Stimulated activated CD8-positive, alpha-beta memory T cell treated with anti-CD3 and anti-CD28 coated beads, Interleukin-7, amount 100 ng/mL, for 1 hour (primary cell): ENCODE measurements at places on chromosomes 2 and 18.

GRCh38 chr2:105518897-105519296, 120.0 kb upstream of the FHL2 start:
- DNase-seq, result no peak

DNA sequence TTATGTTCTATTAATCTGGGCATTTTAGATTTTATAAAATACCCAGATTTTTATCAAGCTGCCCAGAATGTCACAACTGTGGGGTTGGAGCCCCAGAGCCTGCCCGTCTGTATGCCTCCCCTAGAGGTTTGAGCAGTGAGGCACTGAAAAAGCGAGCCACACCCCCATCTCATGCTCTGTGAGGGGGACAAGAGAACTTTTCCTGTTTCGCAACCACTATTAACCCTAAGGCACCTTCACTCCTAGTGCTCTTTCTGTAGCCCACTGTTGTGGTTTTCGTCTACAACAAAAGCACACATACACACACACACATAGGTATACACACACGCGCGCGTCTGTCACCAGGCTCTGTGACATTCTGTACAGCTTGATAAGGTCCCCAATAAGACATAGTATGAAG, 38.0 kb downstream of the DCDC2C start:
- DNase-seq, result no peak

DNA sequence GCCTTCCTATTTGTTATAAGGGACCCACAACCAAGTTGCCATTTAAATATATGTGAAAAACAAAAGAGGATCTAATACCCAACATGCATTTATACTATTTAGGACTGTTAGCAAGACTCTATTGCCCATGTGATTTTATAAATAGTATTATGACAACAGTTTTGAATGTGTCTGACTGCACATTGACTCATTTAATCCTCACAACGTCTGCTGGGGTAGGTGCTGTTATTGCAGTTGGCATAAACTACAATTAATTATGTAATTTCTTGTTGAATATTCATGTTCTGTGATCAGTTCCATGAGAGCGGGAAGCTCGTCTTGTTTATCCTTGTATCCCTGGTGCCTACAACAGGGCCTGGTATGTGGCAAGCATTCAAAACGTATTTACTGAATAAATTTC, 53.7 kb downstream of the SH2D6 start:
- no peak for DNase-seq

- DNase-seq, result no peak
Measured at GRCh38 chr2:169365029-169365480, 2.7 kb upstream of the LRP2 start.

GRCh38 chr18:40470723-40471122, 1484.3 kb upstream of the PIK3C3 start:
- no peak for DNase-seq

GRCh38 chr2:231934441-231935206, 8.4 kb upstream of the NPPC start:
- DNase-seq, result no peak

DNA sequence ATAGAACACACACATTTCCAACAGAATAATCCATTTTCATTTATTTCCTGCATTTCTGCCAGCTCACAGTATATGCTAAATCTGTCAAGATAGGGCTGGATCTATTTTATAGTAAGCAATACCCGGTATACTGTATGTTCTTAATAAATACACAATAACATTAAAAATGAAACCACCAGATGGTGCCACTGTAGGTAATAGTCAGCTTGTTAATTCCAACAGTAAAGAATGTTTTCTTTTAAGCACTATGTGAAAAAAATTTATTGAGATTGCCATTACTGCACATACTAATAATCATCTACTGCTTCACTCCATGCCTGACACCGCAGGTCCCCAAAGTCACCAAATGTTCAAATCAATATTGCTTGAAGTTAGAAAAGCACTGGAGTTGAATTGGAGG, 131.5 kb upstream of the PGAP1 start:
- DNase-seq, result no peak

DNA sequence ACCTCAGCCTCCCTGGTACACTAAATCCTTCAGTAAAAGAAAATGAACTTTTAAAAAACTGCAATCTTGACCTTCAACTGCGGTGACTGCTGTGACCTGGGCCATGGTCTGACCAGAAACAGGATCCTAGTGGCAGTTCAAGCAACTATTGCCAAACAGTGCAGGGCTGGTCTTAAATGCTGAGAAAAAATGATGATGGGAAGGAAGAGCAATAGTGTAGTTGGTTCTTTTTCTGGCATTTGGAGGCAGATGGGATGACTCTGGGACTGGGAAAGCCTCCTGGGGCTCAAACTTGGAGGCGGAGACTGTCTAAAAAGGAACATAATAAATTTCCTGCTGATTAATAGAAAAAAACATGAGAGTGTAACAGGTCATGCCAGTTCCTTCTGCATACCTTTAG, 45.4 kb downstream of the CHN1 start:
- no peak for DNase-seq

GRCh38 chr2:105770149-105770548, 25.4 kb downstream of the NCK2 start:
- no peak for DNase-seq

- no peak for DNase-seq
Measured at GRCh38 chr18:66461344-66461743, 142.5 kb downstream of the CDH19 start.

DNA sequence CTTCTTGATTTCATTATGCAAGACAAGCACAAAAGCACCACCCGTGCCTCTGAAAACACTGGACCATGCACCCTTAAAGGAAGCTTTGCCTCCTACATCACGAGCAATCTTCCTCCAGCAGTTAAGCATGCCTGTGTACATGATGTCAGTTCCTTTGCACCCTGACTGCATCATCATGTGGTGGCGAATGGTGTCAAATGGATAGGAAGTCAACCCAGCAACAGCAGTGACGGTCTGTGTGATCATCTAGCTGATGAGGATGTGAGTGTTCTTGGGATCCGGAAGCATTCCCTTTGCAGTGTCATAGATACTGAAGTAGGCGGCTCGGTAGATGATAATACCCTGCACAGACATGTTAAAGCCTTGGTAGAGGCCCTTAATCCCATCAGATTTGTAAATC, 240.7 kb upstream of the FAM98A start:
- no peak for DNase-seq

GRCh38 chr2:47629501-47630460, 153.2 kb upstream of the MSH6 start:
- DNase-seq, result no peak

- no peak for DNase-seq
Measured at GRCh38 chr2:121907928-121908327, 152.5 kb downstream of the TSN start.

GRCh38 chr2:1294900-1295299, 118.4 kb upstream of the TPO start:
- DNase-seq, result no peak

DNA sequence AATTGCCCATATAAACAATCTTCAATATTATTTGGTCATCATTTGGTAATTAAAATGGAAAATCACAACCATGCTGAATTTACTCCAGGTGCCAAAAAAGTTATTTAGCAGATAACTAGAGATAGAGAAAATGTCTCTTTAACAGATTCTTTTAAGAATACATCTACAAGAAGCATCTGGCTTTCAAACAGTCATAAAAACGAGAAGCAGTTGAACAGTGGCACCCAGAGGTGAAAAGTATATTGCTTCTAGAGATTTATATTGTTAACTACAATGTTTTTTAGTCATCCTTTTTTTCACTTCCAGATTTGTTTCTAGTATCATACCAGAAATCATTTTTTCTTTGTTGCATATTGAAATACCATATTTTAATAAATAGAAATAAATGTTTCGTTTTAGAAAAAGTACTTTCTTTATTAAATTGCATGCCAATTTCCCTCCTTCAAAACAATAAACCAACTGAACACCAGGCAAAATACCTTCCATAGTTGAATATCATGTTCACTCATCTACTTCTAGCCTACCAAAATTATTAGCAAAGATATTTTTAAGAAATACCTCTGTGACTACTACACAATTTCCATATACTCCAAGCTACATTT, 65.4 kb upstream of the HNRNPA3 start:
- DNase-seq, result no peak

- DNase-seq, result no peak
Measured at GRCh38 chr2:177675825-177676224, 283.3 kb downstream of the AGPS start.

GRCh38 chr2:15725782-15726112, 134.1 kb downstream of the DDX1 start:
- no peak for DNase-seq

GRCh38 chr2:223837287-223838061, at the start of gene AP1S3:
Gene AP1S3, minus strand, starts transcription at chr2:223837582. Its CDS starts 132 bp downstream, at chr2:223837450.
- peak; percentile 27 for DNase-seq

DNA sequence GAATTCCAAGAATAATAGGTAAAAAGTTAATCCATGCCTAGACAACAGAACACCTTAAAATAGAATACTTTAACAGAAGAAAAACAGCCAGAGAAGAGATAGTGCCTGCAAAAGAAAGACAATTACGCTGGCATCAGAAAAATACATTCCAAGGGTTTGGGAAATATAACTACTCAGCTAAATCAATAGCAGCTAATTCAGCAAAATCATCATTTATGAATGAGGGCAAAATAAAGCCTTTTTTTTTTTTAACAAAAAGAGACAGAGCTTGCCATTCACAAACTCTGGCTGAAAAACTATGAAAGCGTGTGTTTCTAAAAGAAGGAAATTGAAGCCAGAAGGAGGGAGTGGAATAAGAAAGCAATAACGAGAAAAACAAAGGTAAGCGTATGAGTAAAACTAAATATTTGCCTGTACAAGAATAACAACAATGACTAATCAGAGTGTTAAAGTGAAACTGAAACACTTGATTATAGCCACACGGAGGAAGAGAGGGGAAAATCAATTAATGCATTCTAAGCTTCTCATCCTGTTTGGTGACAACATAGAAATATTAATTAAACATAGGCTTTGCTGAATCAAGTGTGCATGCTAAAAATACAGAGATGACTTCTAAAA, 90.2 kb downstream of the EHD3 start:
- DNase-seq, result no peak

GRCh38 chr2:5976531-5977065, 284.4 kb downstream of the SOX11 start:
- DNase-seq, result no peak

DNA sequence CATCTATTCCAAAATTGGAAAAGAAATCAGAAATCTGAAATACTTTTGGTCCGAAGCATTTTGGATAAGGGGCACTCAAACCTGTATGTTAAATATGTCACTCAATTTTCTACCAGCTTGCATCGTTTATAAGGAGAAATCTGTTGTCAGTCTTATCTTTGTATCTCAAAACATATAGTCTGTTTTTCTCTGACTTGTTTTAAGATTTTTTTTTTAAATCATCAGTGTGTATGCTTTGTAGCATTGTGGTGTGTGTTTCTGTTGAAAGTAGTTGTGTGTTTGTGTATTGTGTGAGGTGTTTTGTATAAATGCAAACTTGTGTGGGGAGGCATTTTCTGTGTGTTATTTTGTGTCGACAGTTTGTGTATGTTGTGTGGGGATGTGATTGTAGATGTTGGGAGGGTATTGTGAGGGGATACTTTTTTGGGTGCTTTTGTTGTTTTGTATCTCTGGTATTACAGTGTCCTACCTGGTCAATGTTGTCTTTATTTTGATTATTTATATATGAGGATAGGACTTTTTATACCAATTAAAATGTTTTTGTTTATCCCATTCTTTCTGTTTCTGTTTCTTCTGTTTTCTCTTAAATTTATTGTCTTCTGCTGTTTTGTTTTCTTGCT, 30.9 kb downstream of the SMCHD1 start:
- DNase-seq, result no peak

DNA sequence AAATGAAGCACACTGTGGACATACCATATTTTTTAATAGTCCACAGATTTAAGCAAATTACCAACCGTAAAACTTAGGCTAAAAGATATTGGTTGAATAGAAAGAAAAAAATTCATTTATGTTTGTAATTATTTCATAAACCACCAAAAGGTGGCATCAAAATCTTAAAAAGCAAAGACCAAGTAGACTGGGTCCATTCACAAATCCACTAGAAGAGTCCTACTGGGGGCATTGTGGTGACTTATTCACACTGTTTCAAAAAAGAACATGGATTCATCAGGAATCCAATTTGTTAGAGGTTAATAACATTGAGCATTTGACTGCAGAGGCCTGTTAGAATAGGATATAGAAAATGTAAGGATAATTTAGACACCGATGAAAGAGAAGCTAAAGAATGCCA, 194.9 kb upstream of the KYNU start:
- DNase-seq, result no peak

DNA sequence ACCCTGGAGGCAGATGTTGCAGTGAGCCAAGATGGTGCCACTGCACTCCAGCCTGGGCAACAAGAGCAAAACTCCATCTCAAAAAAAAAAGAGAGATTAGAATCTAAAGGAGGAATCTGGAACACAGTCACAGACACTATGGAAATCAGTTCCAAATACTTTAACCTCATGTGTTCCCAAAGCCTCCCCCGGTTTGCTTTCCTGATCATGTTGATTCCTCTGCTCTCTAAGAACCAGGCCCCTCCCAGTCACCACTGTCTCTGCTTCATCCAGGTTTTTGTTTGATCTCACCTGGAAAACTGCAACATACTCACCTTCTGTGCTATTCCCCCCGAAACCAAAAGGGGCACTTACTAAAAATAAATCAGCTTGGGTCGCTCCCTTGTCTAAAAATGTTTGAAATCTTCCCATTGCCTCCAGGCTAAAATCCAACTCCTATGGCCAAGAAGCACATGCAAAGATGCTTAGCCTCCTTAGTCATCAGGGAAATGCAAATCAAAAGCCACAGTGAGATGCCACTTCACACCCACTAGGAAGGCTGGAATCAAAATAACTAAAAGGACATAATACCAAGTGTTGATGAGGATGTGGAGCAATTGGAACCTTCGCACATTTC, 6.2 kb upstream of the NEU2 start:
- DNase-seq, result no peak

DNA sequence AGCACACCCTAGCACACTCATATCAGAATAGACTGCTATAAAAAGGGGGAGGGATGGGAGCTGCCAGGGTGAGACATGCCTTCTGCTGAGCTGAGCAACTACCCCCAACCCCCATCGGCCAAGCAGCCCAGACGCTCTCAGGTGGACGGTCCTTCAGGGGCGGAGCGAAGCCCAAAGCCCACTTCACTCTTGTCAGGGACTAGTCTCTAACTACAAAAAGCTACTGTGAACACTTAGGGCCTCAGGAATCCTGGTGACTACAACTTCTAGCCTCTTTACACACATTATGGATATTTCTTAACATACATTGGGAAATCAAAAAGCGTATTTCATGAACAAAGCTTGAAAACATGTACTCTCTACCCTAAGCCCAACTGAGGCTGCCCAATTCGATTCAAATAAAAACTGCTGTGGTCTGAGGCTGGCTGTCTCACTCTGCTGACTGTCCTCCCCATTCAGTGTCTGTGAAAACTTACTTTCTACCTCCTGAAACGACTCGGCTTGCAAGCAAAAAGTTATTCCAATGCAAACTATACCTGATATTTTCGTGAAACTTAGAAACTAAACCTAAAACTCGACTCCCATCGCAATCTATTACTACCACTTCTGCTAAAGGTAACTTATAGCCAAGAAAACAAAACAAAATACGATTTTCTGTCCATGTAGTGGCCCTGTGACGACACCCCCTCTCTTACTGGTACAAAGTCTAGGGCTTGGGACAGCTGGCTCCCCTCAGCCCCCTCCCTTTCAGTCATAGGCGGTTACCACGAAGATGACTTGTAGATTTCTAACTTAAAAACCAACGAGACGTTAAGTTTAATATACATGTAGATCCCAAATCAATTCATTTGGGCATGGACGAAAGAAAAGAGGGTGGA, 1.2 kb downstream of the SERTAD2 start:
- DNase-seq, result no peak

- DNase-seq, result no peak
Measured at GRCh38 chr2:234459401-234460009, 37.4 kb downstream of the ARL4C start.

GRCh38 chr2:217370391-217370790, 510.5 kb upstream of the TNP1 start:
- DNase-seq, result no peak
